ENCODE measurements at places on chromosomes 11 and 22.
A peak's percentile ranks its signal among the peaks of the same experiment; 100 is the strongest.

GRCh38 chr22:31275018-31275417, 17.3 kb downstream of the PIK3IP1 start:
- H3K27ac ChIP-seq: peak overlapping the region; percentile 74
- H3K27me3 ChIP-seq: no peaks in the 10 kb centered on the region
- peaks cover 48% of the 10 kb centered on the region for H3K4me1 ChIP-seq
- no peak for DNase-seq
- no peak overlapping the region for H3K4me3 ChIP-seq
- H3K36me3 ChIP-seq: no peaks in the 10 kb centered on the region

- peak overlapping the region; percentile 76 for H3K27ac ChIP-seq
- no peaks in the 10 kb centered on the region for H3K27me3 ChIP-seq
- peak; percentile 67 for DNase-seq
- H3K4me1 ChIP-seq: peaks cover 51% of the 10 kb centered on the region
- no peak overlapping the region for H3K4me3 ChIP-seq
Observed at GRCh38 chr22:41857155-41857859, 24.4 kb downstream of the SREBF2 start.

- H3K27me3 ChIP-seq: peaks cover 4% of the 10 kb centered on the region
- H3K4me3 ChIP-seq: no peak overlapping the region
- no peak for DNase-seq
- no peaks in the 10 kb centered on the region for H3K36me3 ChIP-seq
Observed at GRCh38 chr11:67510023-67510345, 2.0 kb upstream of the CDK2AP2 start.

GRCh38 chr22:28856095-28856455, 27.3 kb upstream of the ZNRF3 start:
- no peaks in the 10 kb centered on the region for H3K27me3 ChIP-seq
- H3K36me3 ChIP-seq: no peaks in the 10 kb centered on the region
- no peaks in the 10 kb centered on the region for H3K4me1 ChIP-seq
- DNase-seq: no peak

- H3K4me3 ChIP-seq: no peak overlapping the region
- no peaks in the 10 kb centered on the region for H3K36me3 ChIP-seq
- H3K27ac ChIP-seq: no peak overlapping the region
Observed at GRCh38 chr11:75029836-75030631, 41.3 kb downstream of the NEU3 start.

DNA sequence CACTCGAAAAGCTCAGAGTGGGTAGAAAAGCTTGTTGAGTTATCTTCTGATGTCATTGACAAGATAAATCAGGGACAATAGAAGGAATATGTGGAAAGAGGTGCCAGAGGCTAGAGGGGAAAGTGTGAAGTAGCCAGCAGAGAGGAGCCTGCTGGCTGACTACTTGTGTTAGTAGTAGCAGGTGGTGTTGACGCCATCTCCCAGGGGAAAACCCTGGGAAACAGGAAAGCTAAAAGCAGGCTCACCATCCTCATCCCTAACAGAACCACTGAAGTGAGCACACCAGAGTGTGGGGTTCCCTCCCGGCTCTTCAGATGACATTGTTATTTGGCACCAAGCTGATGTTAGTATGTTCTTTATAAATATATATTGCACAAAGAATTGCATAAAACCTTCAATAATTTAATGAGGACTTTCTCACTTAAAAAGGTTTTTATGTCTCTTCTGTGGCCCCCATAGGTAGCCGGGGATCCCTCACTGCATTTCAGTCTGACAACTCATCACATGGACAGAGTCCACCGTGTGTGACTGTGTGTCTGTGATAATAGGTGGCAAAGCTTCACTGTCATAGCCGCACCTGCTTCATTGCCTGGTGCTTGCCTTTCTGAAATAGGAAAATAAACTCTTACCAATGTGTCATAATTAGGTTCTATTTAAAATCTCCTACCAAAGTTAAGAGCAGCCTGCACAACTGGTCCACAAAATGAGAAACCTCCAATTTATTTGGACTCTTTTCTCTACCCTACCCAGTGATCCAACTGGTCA, 63.2 kb upstream of the TOP3B start:
- no peaks in the 10 kb centered on the region for H3K4me1 ChIP-seq
- H3K36me3 ChIP-seq: no peaks in the 10 kb centered on the region
- peaks cover 26% of the 10 kb centered on the region for H3K27me3 ChIP-seq
- H3K4me3 ChIP-seq: no peak overlapping the region
- no peak for DNase-seq
- no peak overlapping the region for H3K27ac ChIP-seq

GRCh38 chr11:117684731-117685130, 112.3 kb downstream of the DSCAML1 start:
- H3K36me3 ChIP-seq: no peaks in the 10 kb centered on the region
- H3K4me1 ChIP-seq: no peaks in the 10 kb centered on the region
- no peak for DNase-seq
- peaks cover 100% of the 10 kb centered on the region for H3K27me3 ChIP-seq
- H3K4me3 ChIP-seq: no peak overlapping the region

- H3K4me3 ChIP-seq: no peak overlapping the region
- H3K4me1 ChIP-seq: no peaks in the 10 kb centered on the region
- no peaks in the 10 kb centered on the region for H3K27me3 ChIP-seq
- H3K36me3 ChIP-seq: no peaks in the 10 kb centered on the region
- DNase-seq: no peak
- H3K27ac ChIP-seq: no peak overlapping the region
Observed at GRCh38 chr11:34874202-34874601, 42.0 kb downstream of the APIP start.

- no peak overlapping the region for H3K27ac ChIP-seq
- H3K36me3 ChIP-seq: no peaks in the 10 kb centered on the region
- peaks cover 99% of the 10 kb centered on the region for H3K27me3 ChIP-seq
- no peak overlapping the region for H3K4me3 ChIP-seq
- DNase-seq: no peak
Observed at GRCh38 chr22:48705917-48706605, 1121.6 kb downstream of the BRD1 start.

DNA sequence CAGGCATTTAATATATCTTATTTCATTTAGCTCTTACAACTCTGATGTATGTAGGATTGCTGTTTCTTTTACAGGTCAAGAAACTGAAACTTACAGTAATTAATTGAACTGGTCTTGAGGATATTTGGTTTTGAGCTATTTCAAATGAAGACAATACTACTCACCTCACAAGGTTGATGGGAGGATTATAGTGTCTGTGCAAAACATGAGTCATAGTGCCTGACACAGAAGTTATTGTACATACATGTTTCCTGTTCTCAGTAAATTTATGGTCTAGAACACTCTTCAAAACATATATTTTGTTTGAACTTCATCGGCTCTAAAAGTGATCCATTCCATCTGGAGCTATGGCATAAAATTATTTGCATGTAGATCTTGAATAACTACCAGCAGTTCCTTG, 61.9 kb downstream of the CECR2 start:
- no peaks in the 10 kb centered on the region for H3K4me1 ChIP-seq
- H3K27me3 ChIP-seq: peaks cover 32% of the 10 kb centered on the region
- DNase-seq: no peak
- no peak overlapping the region for H3K4me3 ChIP-seq
- H3K36me3 ChIP-seq: no peaks in the 10 kb centered on the region

DNA sequence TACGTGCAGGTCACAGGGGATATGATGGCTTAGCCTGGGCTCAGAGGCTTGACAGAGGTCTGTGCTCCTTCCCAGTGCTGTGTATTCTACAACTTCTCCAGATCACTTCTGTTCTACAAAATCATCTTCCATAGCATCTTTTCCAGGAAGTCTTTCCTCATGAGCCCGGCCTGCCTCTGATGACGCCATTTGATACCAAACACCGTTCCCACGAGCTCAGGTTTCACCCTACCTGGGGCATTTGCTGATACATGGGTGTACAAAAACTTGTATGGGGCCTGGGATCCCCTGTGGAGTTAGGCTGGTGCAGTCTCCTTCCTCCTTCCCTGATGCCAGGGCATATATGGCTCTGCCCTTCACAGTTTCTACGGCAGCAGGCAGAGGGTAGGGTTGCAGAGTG, 78.7 kb downstream of the NECTIN1 start:
- H3K27ac ChIP-seq: no peak overlapping the region
- peak; percentile 37 for DNase-seq
- peaks cover 23% of the 10 kb centered on the region for H3K27me3 ChIP-seq
- H3K4me3 ChIP-seq: no peak overlapping the region
- no peaks in the 10 kb centered on the region for H3K36me3 ChIP-seq

DNA sequence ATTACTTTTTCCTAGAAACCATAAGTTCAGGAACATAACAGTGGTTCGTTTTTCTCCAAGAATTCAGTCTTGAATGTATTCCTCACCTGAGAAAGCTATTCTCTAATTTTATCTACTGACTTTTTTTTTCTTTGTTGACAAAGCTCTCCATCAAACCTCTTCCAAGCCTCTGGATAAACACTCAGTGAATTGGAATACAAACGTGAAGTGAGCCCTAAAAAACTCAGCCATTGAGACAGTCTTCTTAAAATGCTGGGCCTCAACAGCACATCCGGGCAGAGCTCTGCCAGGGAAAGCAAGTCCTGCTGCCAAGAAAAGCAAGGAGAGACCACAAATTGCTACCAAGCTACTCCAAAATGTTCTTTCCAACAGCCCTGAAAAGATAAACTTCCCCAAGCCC, 7.7 kb upstream of the SLC1A2 start:
- no peaks in the 10 kb centered on the region for H3K36me3 ChIP-seq
- peaks cover 93% of the 10 kb centered on the region for H3K27me3 ChIP-seq
- H3K27ac ChIP-seq: no peak overlapping the region
- no peak overlapping the region for H3K4me3 ChIP-seq
- H3K4me1 ChIP-seq: no peaks in the 10 kb centered on the region

DNA sequence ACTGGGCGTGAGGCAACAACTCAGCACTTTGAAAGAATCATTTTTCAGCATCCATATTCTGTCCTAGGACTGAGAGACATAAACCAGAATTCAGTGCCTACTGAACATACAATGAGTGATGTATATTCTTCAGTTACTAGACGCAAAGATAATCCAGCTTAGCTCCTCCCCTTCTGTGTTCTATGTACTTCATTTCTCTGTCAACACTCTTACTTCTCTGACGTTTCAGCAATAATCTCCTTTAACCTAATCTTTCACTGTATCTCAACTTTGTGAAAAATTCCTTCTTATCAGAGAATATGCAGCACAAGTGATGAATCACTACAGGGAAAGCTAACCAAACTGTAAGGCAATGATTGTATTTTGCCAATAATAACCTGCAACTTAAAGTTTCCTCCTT, 2.5 kb upstream of the OR51B5 start:
- DNase-seq: no peak
- H3K27ac ChIP-seq: no peak overlapping the region
- no peaks in the 10 kb centered on the region for H3K4me1 ChIP-seq
- no peaks in the 10 kb centered on the region for H3K27me3 ChIP-seq

GRCh38 chr22:49466878-49467595, 360.6 kb downstream of the BRD1 start:
- no peaks in the 10 kb centered on the region for H3K36me3 ChIP-seq
- no peak overlapping the region for H3K4me3 ChIP-seq
- no peak overlapping the region for H3K27ac ChIP-seq
